Hepatocyte (in vitro differentiated cells): ENCODE measurements at places on chromosomes 13 and 19. TPM values are rescaled to one million over a fixed set of nuclear protein-coding genes. Genes with fewer than 3 reads are reported as not detected.

GRCh38 chr19:2054763-2055162 lies 3.7 kb upstream of the MKNK2 start:
- peaks cover 28% of the 10 kb centered on the region for H3K4me1 ChIP-seq
- no peak for DNase-seq
- no peak overlapping the region for H3K4me3 ChIP-seq
- no peaks in the 10 kb centered on the region for H3K36me3 ChIP-seq
- H3K27me3 ChIP-seq: no peaks in the 10 kb centered on the region

GRCh38 chr19:12885749-12886650 lies 1.0 kb downstream of the KLF1 start:
- H3K4me1 ChIP-seq: peaks cover 5% of the 10 kb centered on the region
- DNase-seq: no peak
- H3K36me3 ChIP-seq: no peaks in the 10 kb centered on the region
- peak overlapping the region; percentile 20 for H3K4me3 ChIP-seq
- peaks cover 34% of the 10 kb centered on the region for H3K27me3 ChIP-seq

- no peaks in the 10 kb centered on the region for H3K27me3 ChIP-seq
- peaks cover 10% of the 10 kb centered on the region for H3K4me1 ChIP-seq
- H3K4me3 ChIP-seq: no peak overlapping the region
- H3K36me3 ChIP-seq: no peaks in the 10 kb centered on the region
These were observed 61.3 kb downstream of the NUFIP1 start for GRCh38 chr13:44927968-44928367.

DNA sequence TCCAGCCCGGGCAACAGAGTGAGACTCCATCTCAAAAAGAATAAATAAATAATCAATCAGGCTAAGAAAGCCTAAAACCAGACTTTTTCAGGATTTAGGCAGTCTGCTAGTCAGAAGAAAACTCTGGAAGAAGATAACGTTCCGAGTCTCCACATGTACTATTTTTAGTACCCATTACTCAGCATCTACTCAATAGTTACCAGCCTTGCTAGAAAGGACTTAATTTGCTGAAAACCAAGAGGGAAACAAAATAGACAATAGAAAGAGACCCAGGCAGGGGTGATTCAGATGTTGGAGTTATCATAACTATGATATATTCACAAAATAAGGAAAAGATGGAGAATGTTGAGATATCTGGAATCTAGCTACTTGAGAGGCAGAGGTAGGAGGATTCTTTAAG lies 3.6 kb upstream of the LIN7B start:
- H3K4me3 ChIP-seq: no peak overlapping the region
- no peaks in the 10 kb centered on the region for H3K36me3 ChIP-seq
- no peak for DNase-seq
- H3K27ac ChIP-seq: peak overlapping the region; percentile 2
- H3K4me1 ChIP-seq: peaks cover 5% of the 10 kb centered on the region

DNA sequence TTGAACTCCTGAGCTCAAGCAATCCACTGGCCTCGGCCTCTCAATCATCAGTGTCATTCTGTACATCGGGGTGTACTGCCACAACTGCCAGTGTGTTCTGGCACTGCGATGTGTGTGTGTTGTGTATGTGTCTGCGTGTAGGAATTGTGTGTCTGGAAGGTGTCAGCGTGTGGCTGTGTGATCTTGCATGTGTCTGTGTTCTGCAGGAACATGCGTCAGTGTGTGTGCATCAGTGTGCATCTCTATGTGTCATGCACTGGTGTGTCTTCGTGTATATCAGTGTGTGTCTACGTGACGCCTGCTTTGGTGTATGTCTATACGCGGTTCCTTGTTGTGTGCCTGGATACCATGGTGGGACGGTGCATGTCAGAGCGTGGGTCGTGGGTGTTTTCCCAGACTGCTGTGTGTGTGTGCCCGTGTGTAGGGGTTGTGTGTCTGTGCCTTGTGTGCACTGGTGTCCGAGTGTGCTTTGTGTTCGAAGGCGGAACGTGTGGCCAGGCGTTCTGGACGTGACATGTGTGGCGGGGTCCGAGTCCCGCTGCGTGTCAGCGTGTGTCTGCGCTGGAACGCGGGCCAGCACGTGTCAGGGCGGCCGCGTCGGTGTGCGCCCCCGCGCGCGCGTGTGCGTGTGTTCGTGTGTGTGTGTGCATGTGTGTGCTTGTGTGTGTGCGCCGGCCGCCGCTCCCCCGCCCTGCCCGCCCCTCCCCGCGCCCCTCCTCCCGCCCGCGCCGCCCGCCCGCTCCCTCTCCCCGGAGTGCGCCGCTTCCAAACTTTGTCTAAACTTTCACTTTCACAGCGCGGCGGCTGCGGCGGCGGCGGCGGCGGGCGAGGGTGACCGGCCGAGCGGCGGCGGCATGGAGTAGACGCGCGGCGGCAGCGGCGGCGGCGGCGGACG lies at the start of gene NFIX:
NFIX (plus strand) TSS at position 775 of the 895 bp plus-strand sequence. CDS start 363 bp downstream, outside the sequence.
- H3K4me3 ChIP-seq: peak within 1 kb of the TSS; percentile 61
- no peaks in the 10 kb centered on the region for H3K36me3 ChIP-seq
- peak within 1 kb of the TSS; percentile 37 for H3K27ac ChIP-seq
- peaks cover 61% of the 10 kb centered on the region for H3K27me3 ChIP-seq
- peaks cover 18% of the 10 kb centered on the region for H3K4me1 ChIP-seq

DNA sequence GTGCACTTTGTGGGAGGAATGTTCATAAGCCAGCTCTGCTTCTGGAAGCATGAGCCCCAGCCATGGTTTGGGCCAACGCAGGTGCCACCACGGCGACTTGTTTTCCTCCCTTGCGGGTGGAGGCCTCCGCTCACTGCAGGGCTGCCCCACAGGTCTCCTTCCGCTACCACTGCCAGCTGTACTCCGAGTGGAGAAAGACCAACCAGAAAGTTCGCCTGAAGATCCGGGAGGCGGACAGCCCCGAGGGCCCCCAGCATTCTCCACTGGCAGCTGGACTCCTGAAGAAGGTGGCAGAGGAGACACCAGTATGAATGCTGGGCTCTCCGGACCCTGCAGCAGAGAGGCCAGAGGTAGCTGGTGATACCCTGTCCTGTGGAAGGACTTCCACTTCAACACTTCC lies 6.5 kb upstream of the HNRNPM start:
- no peak for DNase-seq
- H3K4me3 ChIP-seq: no peak overlapping the region
- no peaks in the 10 kb centered on the region for H3K27me3 ChIP-seq
- H3K27ac ChIP-seq: no peak overlapping the region
- H3K4me1 ChIP-seq: no peaks in the 10 kb centered on the region

DNA sequence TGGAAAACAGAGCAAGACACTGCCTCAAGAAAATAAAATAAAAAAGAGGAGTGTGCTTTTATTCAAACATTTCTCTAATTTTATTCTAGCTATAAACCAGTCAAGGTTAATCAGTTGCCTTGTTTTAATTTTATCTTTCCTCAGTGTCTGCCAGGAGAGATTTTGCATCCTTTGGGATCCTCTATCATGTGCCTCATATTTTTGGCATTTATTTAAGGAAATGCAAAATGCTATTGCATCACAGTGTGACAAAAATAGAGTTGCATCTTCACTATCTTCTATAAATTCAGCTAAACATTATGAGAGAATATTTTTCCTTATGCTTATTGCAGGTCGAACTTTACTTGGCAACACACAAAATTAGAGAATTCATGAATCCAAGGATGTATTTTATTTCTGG lies 639.0 kb upstream of the KLF12 start:
- no peak for DNase-seq
- no peaks in the 10 kb centered on the region for H3K4me1 ChIP-seq
- no peaks in the 10 kb centered on the region for H3K27me3 ChIP-seq
- H3K36me3 ChIP-seq: no peaks in the 10 kb centered on the region

The PRR36 gene
- polyA plus RNA-seq: 2.5 and 5.4 TPM in 2 replicates
